Activated CD4-positive, alpha-beta T cell treated with anti-CD3 and anti-CD28 coated beads, Interleukin-2, Interleukin-6, amounts not matched to agents 100 ng/mL and 50 ng/mL, durations not matched to agents 16 hours and 8 hours (primary cell): ENCODE measurements at places on chromosomes 1 and 21.

GRCh38 chr1:79117376-79117775 lies 110.8 kb upstream of the ADGRL4 start:
- no peak for DNase-seq

DNA sequence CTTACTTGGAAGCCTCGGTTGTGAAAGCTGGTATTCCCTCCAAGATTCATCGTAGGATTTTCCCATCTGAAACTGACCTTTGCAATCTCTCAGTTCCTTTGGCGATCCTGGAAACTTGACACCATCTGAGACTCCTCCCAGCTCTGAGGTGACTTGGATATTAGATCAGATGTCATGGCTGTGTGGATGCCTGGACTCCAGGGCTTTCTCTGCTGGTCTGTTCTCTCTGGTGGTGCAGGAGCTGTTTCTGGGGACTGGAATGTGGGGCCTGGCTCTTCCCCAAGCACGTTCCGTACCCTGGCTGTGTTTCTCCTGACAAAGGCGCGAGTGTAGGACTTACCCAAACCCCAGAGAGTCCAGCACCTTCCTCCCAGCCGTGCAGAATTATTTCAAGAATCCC lies 252.2 kb downstream of the RPS6KC1 start:
- DNase-seq, result no peak

DNA sequence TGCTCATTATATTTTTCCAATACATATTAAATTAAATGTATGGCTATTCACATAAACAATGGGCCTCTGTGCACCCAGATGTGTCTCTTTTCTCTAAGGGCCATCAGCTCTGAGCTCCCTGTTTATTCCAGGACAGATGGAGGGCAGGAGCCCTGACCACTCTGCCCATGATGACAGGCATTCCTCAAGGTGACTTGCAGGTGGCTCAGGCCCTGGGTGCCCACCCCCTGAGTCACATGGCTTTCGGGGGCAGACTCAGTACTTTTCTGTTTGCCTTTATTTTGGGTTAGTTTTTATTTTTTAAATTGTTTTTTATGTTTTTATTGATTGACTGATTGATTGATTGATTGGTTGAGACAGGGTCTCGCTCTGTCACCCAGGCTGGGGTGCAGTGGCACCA lies 6.4 kb upstream of the LRP8 start:
- no peak for DNase-seq

DNA sequence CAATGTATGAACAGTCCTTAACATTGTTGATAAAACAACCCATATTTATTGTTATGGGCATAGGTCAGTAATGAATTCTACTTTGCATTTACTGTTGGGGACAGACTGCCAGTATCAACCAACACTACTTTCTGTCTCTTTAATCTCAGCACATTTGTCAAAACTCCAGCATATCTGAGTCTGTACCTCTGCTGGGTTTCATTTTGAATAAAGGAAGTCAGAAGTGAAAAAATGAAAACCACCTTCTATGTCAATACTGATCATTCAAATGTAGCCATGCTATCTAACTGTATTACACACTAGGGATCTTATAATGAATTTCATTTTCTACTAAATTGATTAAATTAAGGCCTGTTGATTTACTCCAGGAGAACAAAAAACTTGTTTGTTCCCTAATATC lies 24.2 kb upstream of the CXADR start:
- peak; percentile 71 for DNase-seq

DNA sequence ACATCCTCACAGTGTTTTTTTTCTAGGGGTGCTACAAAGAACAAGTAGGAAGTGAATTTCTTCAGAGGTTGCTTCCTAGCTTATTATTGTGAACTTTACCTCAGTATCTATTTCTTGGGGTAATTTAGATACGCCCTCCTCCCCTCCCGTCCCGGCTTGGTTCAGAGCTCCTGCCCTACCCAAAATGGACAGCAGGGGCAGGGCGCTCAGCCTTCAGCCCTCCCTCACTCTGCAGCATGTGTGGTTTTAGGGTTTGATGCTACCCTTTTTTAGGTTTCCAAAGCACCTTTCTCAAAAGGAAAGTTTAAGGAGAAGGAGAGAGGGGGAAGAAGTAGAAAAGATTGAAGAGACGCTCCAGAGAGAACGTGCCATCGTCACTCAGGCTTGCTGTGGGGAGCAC lies 16.9 kb upstream of the POGK start:
- no peak for DNase-seq

DNA sequence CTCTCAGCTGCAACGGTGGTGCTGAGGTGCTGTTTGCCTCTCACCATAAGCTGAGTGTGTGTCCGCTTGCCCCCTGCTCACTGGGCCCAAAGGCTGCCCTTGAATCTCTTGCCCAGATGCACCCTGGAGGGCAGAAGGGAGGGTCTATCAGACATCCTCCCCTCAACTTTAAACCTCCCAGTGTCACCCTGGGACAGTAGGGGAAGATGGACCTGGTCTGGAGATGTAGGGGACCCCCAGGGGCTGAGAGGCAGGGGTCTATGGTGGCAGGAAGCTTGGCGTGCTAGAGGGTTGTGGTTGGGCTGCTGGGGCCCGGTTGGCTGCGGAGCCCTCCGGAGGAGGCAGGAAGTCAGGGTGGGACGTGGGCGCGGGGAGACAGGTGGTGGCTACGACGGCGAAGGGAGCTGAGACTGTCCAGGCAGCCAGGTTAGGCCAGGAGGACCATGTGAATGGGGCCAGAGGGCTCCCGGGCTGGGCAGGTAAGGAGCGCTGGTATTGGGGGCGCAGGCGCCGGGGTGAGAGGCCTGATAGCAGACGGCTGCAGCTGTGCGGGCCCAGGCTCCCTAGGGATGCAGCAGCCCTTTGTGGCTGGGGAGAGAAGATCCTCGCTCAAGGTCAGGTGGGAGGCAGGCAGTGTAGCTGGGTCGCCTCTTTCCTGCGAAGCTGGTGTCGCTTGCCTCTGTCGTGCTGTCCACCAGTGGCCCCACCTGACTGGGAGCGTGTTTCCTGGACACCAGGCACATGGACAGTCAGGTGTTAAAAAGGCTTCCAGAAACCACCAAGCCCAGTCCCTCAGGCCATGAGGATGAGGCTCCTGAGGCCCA lies at the start of gene LCK:
Gene LCK (plus strand): TSS at position 373 of the 824 bp plus-strand sequence. CDS start 23,065 bp downstream, outside the sequence.
- peak; percentile 83 for DNase-seq

GRCh38 chr1:8419172-8419571 lies 101.3 kb downstream of the SLC45A1 start:
- no peak for DNase-seq

GRCh38 chr1:10686404-10687040 lies 109.9 kb downstream of the CASZ1 start:
- DNase-seq, result no peak

DNA sequence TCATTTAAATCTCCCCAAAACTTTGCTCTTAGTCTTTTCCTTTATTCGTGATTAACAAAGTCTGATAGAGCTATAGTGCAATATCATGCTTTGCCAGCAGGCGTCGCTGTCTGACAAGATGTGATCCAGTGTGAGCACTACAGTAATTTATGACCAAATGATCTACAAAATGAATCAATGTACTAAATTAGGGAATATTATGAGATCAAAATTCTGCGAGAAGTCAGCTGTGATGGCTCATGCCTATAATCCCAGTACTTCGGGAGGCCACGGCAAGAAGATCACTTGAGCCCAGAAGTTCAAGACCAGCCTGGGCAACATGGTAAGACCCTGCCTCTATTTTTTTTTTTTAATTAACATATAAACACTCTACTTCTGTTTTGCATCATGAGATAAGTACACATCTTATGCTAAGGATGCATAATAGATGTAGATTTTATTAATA lies 3.6 kb upstream of the SPSB1 start:
- peak; percentile 88 for DNase-seq

GRCh38 chr1:89047734-89048133 lies 17.3 kb downstream of the GBP1 start:
- DNase-seq, result no peak

GRCh38 chr1:240151136-240151735 lies 59.6 kb downstream of the FMN2 start:
- DNase-seq, result peak; percentile 2

DNA sequence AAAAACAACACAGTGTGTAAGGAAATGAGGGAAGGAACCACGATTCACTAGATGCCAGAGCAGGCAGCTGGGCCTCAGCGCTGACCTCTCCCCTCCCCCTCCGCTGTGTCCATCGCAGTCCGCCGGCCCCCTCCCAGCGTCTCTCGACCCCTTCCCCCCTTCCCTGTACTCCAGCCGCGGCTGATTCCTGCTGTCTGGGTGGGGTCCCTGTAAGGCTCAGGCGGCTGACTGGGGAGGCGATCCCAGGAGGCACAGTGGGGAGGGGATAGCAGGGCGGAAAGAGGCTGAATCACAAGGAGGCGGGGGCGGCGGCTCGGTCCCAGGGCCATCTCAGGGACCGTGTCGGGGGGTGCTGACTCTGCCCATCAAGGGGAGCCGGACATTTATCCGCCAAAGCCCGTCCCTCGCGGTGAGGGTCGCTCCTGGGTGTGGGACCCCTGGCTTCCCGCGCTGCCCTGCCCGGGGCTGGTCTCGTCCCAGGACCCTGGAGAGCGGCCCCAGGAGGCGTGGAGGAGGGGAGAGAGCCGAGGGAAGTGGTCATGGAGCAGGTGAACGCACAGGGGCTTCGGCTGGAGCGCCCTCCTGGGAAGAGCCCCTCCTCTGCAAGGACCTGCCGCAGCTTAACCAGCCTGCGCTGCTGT lies 241.9 kb downstream of the PTPRU start:
- DNase-seq, result no peak

DNA sequence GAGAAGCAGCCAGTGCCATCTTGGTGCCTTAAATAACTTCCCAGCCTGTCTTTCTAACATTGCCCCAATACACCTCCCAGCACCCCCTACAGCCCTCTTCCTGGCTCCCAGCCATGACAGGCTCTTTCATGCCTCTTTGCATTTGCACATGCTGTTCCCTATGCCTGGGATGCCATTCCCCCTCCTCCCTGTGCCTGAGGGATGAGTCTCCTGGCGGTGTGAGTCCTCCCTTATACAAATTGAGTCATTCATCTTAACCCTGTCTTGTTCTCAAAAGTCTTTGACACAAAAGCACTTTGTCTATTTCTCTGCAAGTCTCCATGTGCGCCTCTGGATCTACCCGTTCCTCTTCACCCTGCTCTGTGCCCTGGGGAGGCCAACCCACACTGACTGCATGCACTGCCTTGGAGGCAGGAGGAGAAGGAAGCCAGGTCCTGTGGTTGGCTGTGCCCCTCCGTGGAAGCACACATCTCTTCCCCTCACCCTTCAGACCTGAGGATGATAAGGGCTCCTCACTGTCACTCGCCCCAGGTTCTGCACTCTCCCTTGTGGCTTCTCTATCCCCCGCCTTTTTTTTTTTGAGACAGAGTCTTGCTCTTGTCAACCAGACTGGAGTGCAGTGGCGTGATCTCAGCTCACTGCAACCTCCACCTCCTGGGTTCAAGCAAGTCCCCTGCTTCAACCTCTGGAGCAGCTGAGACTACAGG lies 25.1 kb downstream of the CDCP2 start:
- DNase-seq, result no peak

GRCh38 chr21:38250991-38251418 lies 5.8 kb upstream of the KCNJ15 start:
- DNase-seq, result no peak

- no peak for DNase-seq
These were observed 91.1 kb downstream of the SSBP3 start for GRCh38 chr1:54315099-54315498.

DNA sequence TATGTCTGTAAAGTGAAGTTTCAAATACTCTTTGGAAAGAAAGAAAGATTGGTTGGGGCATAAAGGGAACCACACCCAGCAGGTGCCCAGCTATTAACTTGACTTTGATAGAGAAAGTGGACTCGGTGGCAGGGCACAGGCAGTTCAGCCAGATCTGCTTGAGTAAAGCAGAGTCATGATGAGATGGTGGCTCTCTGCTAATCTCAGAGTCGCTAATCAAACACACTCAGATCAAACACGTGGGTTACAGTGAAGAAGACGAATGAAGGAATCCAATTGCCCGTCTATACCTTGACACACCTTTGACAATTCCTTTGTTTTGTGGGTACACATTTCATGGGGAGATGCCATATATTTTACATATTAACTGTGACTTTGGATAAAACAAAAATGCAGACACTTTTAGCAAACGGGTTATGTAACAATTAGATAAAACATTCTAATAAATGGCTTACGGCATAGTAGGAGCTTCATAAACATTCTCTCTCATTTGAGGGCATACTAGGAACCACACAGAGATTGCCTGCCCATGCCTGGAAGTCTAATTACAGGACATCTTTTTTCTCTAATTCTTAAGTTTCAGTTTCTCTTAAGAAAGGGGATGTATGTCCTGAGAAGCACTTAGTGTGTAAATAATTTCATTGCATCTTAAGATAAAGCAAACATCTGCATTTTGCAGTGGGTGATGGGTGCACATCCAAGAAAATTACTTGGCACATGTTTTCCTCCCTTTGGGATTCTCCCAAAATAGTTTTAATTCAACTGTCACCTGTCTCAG lies 7.2 kb downstream of the CBR1 start:
- no peak for DNase-seq

DNA sequence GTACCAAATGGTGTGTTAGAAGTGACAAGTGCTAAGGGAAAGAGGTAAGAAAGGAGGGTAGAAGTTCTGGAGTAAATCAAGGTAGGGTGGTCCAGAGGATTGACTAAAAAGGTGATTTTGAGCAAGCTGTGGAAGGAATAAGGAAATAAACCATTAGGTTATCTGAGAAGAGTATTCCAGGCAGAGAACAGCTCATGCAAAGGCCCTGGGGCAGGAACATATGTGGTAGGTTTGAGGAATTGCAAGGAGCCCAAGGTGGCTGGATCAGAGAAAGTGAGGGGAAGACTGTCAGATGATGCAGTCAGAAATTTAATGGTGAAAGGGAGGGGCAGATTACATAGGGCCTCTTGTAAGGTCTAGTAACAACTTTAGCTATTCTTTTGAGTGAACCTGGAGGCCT lies 302.6 kb downstream of the PBX1 start:
- no peak for DNase-seq

DNA sequence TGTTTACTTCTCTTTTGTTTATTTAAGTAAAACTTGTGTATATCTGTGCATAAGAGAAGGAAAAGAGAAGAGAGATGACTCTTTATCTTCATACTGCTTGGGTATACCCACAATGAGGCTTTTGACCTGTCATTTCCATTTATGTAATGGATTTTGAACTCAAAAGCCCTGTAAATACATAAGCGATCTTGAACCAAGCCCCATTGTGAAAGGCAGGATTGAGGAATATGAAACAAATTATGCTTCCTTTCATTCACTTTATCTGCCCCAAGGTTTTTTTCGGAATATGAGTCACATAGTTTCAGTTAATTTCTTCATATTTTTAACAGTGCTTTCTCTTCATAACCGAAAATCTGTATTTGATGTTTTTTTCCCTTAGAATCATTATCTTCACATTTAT lies 21.4 kb downstream of the CNST start:
- DNase-seq, result peak; percentile 37

GRCh38 chr1:151898519-151898991 lies 10.8 kb downstream of the THEM4 start:
- DNase-seq, result peak; percentile 69

- no peak for DNase-seq
These were observed 53.3 kb downstream of the ZFYVE9 start for GRCh38 chr1:52195161-52195560.
